MM.1S (cell line): ENCODE measurements at places on chromosomes 7 and 10.

DNA sequence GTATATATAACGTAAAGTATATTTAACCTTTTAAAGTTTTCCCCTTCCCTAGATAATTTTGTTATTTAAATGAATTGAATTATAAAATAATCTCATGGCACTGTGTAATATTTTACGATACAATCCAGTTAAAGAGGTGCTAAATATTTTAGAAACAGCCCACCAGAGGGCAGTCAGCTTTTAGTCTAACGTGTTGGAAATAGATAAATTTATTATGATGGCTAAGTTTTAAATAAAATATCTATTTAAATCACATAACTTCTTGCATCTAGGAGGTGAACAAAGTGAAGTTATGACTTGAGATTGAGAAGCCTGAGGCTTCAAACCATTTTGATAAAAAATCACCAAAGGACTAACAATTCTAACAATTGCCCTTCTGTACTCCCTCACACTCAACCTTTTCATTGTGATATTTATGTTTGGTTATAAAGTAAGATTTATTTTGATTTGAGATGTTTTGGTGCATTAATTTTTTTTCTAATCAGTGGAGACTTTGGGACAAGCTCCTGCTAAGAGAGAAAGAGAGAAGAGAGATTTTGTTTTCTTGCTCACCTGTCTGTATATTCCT, 171.5 kb upstream of the SP4 start:
- peak; percentile 64 for DNase-seq
- H3K36me3 ChIP-seq = no peaks in the 10 kb centered on the region

- H3K4me1 ChIP-seq = no peaks in the 10 kb centered on the region
- H3K4me3 ChIP-seq = no peak overlapping the region
- DNase-seq = no peak
- H3K27ac ChIP-seq = no peak overlapping the region
- no peaks in the 10 kb centered on the region for H3K27me3 ChIP-seq
- no peaks in the 10 kb centered on the region for H3K36me3 ChIP-seq
These were observed 6.6 kb downstream of the CPA5 start for GRCh38 chr7:130350945-130351790.

DNA sequence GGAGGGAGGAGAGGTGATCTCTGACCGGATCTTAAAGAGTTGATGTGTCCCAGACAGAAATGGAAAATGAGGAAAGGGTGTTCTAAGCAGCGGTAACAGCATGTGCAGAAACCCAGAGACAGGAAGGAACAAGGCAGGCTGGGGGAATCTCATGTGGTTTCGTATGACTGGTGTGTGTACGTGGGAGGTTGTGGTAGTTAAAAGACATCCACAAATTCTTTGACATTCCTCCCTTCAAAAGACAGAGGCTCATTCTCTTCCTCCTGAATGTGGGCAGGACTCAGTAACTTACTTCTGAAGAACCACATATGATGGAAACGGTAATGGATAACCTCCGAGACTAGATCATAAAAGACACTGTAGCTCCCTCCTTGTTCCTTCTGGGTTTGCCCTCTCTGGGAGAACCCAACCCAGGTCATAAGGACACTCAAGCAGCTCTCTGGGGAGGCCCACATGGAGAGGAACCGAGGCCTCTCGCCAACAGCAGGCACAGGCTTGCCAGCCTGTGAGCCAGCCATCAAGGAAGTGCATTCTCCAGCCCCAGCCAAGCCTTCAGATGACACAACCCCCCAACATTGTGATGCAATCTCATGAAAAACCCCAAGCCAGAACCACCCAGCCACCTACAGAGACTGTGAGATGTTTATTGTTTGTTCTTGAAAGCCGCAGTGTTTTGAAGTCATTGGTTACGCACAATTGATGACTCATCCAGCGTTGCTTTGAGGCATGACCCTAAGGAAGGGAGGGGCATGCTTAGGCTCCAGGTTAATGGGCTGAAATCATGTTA, 116.0 kb downstream of the SLIT1 start:
- peaks cover 52% of the 10 kb centered on the region for H3K27me3 ChIP-seq
- no peak overlapping the region for H3K4me3 ChIP-seq
- no peaks in the 10 kb centered on the region for H3K36me3 ChIP-seq
- no peaks in the 10 kb centered on the region for H3K4me1 ChIP-seq
- no peak overlapping the region for H3K27ac ChIP-seq

GRCh38 chr7:95916573-95917297, 144.4 kb downstream of the DYNC1I1 start:
- H3K4me1 ChIP-seq = no peaks in the 10 kb centered on the region
- no peaks in the 10 kb centered on the region for H3K36me3 ChIP-seq
- H3K4me3 ChIP-seq = peak overlapping the region; percentile 49
- no peak overlapping the region for H3K27ac ChIP-seq
- DNase-seq = peak; percentile 74

- H3K36me3 ChIP-seq = no peaks in the 10 kb centered on the region
- H3K4me3 ChIP-seq = no peak overlapping the region
- DNase-seq = no peak
- no peak overlapping the region for H3K27ac ChIP-seq
These were observed 22.0 kb upstream of the SRRM3 start for GRCh38 chr7:76179686-76180085.

GRCh38 chr7:88331322-88331721, 24.6 kb upstream of the STEAP4 start:
- no peak for DNase-seq
- H3K36me3 ChIP-seq = no peaks in the 10 kb centered on the region
- no peaks in the 10 kb centered on the region for H3K4me1 ChIP-seq
- H3K27ac ChIP-seq = no peak overlapping the region
- no peaks in the 10 kb centered on the region for H3K27me3 ChIP-seq

- no peaks in the 10 kb centered on the region for H3K36me3 ChIP-seq
- H3K27me3 ChIP-seq = no peaks in the 10 kb centered on the region
- H3K4me3 ChIP-seq = no peak overlapping the region
These were observed 50.6 kb downstream of the ABLIM1 start for GRCh38 chr10:114607358-114607998.

DNA sequence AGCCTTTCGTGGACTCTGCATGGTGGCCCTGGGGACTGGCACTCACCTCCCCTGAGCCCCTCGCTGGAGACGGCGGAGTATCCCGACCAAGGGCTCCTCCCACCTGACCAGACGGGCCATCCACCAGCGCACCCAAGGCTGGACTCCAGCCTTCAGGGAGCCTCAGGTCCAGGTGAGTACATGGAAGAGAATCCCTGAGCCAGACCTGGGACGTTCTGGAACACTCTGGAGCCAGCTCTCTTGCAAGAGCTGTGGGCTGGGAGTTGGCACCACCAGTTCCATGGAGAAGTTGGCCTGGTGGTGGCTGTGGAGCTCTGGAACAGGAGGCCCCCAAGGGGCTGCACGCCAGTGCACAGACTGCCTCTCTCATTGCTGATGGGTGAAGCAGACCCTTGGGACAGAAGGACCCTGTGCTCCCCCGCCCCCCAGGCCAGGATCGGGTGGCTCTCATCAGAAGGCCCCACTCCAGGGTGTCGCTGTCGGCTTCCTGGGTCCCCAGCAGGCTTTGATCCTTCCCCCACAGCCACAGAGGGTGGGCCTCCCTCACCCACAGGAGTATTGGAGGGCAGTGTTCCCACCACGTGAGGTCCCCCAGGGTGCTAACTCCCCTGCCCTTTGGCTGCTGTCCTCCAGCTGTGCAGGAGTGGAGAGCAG, 189.9 kb downstream of the EBF3 start:
- H3K27ac ChIP-seq = no peak overlapping the region
- DNase-seq = no peak
- H3K4me1 ChIP-seq = no peaks in the 10 kb centered on the region
- H3K27me3 ChIP-seq = no peaks in the 10 kb centered on the region
- H3K4me3 ChIP-seq = no peak overlapping the region
- no peaks in the 10 kb centered on the region for H3K36me3 ChIP-seq

- H3K27me3 ChIP-seq = no peaks in the 10 kb centered on the region
- H3K36me3 ChIP-seq = no peaks in the 10 kb centered on the region
- DNase-seq = no peak
- H3K4me1 ChIP-seq = peaks cover 30% of the 10 kb centered on the region
- H3K27ac ChIP-seq = no peak overlapping the region
These were observed 48.8 kb downstream of the PNLIPRP3 start for GRCh38 chr10:116476461-116476860.

- H3K36me3 ChIP-seq = no peaks in the 10 kb centered on the region
- H3K27me3 ChIP-seq = no peaks in the 10 kb centered on the region
- H3K4me1 ChIP-seq = no peaks in the 10 kb centered on the region
- DNase-seq = no peak
- no peak overlapping the region for H3K27ac ChIP-seq
- H3K4me3 ChIP-seq = no peak overlapping the region
These were observed 57.6 kb downstream of the RNLS start for GRCh38 chr10:88525371-88526069.

GRCh38 chr7:33418251-33418701, 288.9 kb downstream of the BBS9 start:
- no peak overlapping the region for H3K4me3 ChIP-seq
- no peak for DNase-seq
- 0 out of 2 replicates have a peak, but pooled peaks cover 5% of the 10 kb centered on the region for H3K4me1 ChIP-seq
- no peak overlapping the region for H3K27ac ChIP-seq
- H3K36me3 ChIP-seq = no peaks in the 10 kb centered on the region

DNA sequence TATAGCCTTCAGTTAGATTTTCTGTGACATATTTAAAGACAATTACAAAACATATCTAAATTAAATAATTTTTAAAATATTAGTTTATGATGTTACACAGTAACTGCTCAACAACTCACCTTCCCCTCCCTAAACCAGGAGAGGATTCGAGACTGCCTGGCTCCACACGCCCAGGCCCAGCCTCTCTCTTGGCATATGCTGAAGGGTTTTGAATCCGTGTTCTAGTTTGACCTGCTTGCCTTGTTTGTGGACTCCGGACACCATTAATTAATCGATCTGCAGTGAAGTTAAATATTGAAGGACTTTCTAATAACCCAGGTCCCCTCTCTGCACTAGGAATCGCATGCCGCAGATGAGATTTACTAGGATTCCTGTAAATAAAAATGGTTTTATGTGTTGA, 106.6 kb downstream of the LARP4B start:
- H3K4me1 ChIP-seq = no peaks in the 10 kb centered on the region
- H3K27ac ChIP-seq = no peak overlapping the region
- H3K27me3 ChIP-seq = no peaks in the 10 kb centered on the region
- no peak for DNase-seq
- no peak overlapping the region for H3K4me3 ChIP-seq

- H3K27ac ChIP-seq = no peak overlapping the region
- no peaks in the 10 kb centered on the region for H3K27me3 ChIP-seq
- no peaks in the 10 kb centered on the region for H3K4me1 ChIP-seq
- no peak for DNase-seq
- no peaks in the 10 kb centered on the region for H3K36me3 ChIP-seq
These were observed 35.9 kb upstream of the CYP2C9 start for GRCh38 chr10:94902570-94902969.

DNA sequence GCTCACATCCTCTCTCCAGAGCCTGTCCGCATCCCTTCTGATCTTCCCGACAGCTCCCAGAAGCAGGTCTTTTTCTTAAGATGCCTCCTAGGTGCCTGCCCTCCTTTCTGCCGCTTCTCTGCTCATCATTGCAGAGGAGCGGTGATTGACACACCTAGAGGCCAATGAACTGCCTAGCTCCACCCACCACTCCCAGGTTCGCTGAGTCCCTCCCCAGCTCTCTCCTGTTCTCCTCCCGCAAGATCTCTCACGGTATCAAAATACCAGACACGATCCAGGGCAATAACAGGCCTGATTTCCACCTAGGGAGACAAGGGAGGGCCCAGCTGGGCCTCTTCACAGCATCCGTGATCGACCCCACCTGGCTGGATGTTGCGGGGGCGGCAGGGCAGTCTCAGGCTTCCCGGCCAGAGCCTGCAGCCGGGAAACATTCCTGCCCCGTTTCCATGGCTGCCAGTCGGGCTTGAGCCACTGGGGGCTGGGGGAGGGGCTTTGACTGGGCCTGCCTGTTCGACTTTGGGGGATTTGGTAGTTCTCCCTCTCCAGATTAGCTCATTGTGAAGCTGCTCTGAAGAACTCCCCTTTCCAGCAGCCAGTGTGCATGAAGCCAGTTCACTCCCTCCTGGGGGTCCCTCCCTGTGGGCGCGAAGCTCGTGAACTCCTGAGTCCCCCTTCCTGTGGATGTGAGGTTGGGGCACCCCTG, 373.5 kb downstream of the RPS24 start:
- no peaks in the 10 kb centered on the region for H3K4me1 ChIP-seq
- H3K27ac ChIP-seq = no peak overlapping the region
- H3K27me3 ChIP-seq = no peaks in the 10 kb centered on the region
- DNase-seq = peak; percentile 80
- H3K36me3 ChIP-seq = no peaks in the 10 kb centered on the region
- peak overlapping the region; percentile 50 for H3K4me3 ChIP-seq

DNA sequence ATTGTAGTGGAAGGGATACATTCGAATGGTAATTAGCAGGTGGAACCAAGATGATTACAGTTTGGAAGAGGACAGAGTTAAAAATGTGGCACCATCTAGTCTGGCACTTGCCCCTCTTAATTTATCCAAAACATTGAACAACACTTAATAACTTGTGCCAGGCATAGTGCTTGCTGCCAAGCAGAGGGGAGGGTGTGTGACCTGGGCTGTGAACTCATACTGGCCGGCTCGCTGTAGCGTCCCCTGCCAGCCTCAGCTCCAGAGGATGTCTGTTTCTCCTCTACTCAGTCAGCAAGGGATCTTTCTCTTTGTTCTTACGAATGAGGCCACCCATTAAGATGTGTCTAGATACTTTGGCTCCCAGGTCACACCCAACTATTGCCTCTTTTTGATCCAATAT, 179.4 kb upstream of the INHBA start:
- no peaks in the 10 kb centered on the region for H3K36me3 ChIP-seq
- H3K4me1 ChIP-seq = peaks cover 24% of the 10 kb centered on the region
- H3K27me3 ChIP-seq = no peaks in the 10 kb centered on the region
- DNase-seq = no peak

DNA sequence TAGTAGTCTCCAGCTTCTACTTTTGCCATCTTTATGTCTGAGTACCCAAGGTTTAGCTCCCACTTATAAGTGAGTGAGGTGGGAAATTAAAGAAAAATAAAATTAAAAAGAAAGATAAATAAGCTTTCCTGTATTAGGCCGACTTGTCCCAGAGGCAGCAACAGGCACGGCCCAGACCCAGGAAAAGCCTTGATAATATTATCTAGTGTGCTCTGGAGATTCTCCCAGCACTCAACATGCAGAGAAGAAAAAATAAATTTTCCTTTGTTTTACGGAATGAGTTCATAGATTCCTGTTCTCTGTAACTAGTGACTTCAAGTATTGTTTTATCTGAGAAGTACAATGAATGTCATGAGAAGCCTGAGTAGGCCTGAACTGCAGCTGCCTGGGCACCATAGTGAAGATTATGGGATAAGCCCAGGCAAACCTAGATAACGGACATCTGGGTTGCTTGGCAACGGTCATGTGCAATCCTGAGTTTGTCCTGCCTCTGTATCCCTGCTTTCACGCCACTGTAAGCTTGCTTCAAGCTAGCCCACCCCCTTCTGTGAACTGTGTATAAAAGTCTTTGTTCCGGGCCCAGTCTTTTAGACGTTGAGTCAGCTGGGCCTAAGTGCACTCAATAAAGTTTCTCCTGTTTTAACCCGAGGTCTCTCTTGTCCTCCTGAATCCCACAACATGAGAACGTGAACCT, 6.4 kb downstream of the ATE1 start:
- H3K27ac ChIP-seq = no peak overlapping the region
- no peaks in the 10 kb centered on the region for H3K27me3 ChIP-seq
- peaks cover 3% of the 10 kb centered on the region; the same call in 1 of the 2 replicates for H3K4me1 ChIP-seq
- H3K36me3 ChIP-seq = no peaks in the 10 kb centered on the region
- no peak overlapping the region for H3K4me3 ChIP-seq
- no peak for DNase-seq
